ENCODE measurements at places on chromosomes 6 and 20. TPM values are rescaled to one million over a fixed set of nuclear protein-coding genes. Genes with fewer than 3 reads are reported as not detected.

Gene ANGPT4
- total RNA-seq, result not detected

Gene COL11A2
- 0.63 TPM for total RNA-seq

Gene TDRD6
- total RNA-seq, result 0.07 TPM

Gene ZNF311
- 0.40 TPM for total RNA-seq

Gene MRPL14
- total RNA-seq, result 192 TPM

Gene CALHM6
- not detected for total RNA-seq

Gene ASIP
- total RNA-seq, result not detected

Gene TGM2
- 773 TPM for total RNA-seq

Gene LAMP5
- not detected for total RNA-seq

Gene HDGFL1
- total RNA-seq, result not detected

Gene FRS3
- total RNA-seq, result 3.9 TPM

Gene RAD21L1
- total RNA-seq, result 0.11 TPM

DNA sequence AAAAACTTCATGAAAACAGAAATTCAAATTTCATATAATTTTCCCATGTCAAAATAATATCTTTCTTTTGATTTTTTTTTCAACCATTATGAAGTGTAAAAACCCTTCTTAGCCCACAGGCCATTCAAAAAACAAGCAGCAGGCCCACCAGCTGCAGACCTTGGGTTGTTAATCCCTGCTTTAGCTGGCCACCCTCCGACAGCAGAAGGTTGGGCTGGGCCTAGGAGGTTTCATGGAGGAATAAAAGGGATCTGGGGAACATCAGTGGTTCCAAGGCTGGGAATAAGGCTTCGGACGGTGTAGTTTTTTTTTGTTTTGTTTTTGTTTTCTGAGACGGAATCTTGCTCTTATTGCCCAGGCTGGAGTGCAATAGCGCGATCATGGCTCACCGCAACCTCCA is 3.6 kb upstream of the HSP90AB1 start:
- DNase-seq, result no peak

DNA sequence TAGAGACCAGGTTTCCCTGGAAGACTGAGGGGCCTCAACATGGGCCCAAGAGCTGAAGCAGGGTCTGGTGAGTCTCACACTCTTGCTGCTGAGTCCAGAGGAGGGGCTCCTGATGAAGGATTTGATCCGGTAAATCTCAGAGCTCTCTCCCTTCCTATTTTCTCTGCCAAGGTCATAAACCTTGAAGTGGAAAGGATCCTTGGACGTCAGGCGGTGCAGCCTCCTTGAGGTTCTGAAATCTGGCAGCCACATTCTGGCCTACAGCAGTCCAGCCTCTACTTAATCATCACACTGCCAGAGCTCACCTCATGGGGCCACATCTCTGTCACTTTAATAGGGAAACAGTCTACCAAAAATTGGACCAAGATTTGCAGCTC is 24.0 kb downstream of the ACSS1 start:
- DNase-seq, result no peak

DNA sequence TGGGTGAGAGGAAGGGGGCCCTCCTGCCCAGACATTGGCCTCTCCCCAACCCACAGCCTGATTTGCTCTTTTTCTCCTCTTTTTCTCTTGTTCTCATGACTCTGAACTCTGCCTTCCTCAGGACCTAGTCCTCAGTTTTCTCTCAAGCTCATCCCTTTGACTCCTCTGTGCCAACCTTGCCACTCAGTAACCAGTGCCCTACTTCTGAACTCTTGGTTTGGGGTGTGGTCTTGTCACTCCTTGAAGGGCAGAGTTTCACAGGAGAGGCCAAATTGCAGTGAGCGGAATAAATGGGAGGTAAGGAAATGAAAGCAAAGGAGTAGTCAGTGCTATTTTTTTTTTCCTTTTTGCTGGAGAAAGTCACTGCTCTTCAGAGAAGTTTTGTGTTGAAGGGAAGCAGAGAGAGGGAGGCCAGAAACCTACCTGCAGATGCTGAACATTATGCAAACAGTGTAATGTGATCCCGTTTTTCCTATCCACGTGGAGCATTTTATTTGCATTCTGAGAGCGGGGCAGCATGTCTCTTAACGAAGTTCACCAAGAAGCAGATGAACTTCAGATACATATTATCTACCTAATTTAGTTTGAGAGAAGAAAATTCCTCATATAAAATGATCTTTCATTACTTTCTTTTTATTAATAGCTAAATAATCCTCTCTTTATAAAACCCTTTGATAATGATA is 26.9 kb downstream of the CFAP61 start:
- DNase-seq, result peak; percentile 48

GRCh38 chr6:47832386-47833100 is 50.7 kb downstream of the OPN5 start:
- peak; percentile 35 for DNase-seq

- DNase-seq, result peak; percentile 95
Observed at GRCh38 chr6:37222125-37222967, 35.2 kb upstream of the TBC1D22B start.

GRCh38 chr20:2206957-2207769 is 88.6 kb upstream of the TGM3 start:
- peak; percentile 63 for DNase-seq

- DNase-seq, result no peak
Observed at GRCh38 chr6:159257846-159258245, 88.6 kb downstream of the FNDC1 start.

DNA sequence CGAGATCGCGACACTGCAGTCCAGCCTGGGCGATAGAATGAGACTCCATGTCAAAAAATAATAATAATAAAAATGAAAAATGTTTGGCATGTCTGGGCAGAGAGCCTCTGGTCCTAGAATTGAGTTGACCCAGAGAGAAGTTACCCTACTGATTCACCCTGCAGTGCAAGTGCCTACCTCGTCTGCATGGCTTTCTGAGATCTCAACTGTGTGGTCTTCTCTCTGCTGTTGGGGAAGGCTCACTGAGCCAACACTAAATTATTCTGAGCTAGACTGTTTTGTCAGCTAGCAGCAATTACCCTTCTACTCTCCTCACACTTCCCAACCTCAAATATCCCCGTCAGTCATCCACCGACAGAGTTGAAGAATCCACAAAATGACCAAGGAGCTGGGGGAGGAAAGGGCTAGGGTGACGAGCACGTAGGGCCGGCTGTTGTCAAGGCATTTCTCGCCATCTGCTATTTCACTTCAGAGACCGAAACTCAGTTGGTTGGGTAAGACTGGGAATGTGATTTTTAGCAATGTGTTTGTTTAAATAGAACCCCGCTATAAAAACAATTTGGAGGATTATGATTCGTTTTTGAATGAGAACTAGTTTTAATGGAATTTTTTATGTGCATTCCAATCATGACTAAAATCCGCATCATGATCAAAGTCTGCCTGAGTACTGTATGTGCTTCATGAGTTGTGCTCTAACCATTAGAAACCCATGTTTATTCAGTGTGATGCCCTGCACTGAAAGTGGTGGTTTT is 9.4 kb downstream of the MAS1 start:
- DNase-seq, result peak; percentile 89

GRCh38 chr6:156280065-156280464 is 497.1 kb upstream of the ARID1B start:
- no peak for DNase-seq

DNA sequence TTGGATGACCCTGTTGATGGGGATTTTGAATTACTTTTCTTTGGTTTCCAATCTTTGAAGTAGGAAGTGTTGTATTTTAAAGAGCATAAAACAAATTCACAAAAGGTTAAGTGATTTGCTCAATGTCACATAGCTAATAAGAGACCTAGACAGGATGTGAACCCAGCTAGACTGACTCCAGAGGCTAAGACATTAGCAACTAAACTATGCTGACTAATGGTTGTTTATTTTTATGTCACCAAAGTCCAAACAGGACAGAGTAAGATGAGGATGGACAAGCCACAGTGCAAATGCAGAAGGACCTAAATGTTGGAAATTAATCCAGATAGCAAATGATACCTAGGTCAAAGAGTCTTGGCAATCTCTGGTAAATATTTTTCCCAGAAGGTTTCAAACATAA is 38.0 kb downstream of the OGFRL1 start:
- DNase-seq, result no peak

GRCh38 chr20:11338496-11339306 is 579.0 kb upstream of the BTBD3 start:
- DNase-seq, result no peak

DNA sequence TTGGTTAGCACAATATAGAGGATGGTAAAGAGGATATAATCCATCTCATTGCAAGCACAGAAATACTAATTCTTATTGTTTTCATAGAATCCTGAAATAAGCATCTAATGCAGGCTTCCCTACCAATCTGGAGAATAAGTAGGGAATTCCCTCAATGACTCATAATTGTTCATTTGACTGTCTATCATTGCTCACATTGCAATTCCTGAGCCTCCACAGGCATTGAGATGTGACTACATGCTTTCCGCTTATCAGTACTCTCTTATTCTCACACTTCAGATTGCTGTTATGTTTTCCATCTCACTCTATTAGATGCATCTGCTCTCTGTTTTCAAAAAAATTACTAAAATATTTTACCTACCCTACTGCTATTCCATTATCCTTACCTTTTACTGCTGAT is 216.2 kb upstream of the PRSS16 start:
- DNase-seq, result peak; percentile 65

DNA sequence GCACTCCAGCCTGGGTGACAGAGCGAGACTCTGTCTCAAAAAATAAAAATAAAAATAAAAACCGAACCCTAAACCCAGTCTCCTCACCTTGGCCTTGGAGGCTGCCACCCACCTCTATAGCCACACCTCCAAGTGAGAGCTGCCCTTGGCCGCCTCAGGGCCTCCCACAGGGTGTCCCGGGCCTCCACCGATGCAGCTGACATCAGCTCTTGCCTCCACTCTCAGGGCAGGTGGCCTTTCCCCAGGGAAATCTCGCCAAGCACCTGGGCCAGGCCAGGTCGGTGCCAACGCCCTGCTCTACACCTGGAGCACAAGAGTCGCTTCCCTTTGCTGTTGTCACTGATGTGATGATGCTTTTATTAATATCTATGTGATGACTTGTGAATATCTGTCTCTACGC is 8.9 kb upstream of the MYL9 start:
- no peak for DNase-seq

- DNase-seq, result no peak
Observed at GRCh38 chr20:45946149-45946970, 11.9 kb downstream of the PCIF1 start.

DNA sequence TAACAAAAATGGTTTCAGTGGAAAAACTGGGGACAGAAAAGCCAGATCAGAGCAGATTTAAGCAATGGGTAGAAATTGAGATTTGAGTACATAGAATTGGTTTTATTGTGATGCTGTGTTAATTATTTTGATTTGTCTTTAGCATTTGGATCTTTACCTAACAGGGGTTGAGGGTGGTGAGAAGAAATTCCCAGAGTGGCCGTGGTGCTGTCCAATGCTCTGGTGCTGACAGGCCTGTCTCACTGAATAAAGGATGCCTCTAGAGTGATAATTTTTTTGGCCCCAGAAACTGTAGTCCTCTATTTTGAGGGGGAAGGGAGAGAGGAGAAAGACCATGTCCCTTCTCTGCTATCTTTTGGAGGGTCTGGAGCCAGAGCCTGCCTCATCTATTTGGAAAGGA is 79.1 kb downstream of the LYRM2 start:
- no peak for DNase-seq

DNA sequence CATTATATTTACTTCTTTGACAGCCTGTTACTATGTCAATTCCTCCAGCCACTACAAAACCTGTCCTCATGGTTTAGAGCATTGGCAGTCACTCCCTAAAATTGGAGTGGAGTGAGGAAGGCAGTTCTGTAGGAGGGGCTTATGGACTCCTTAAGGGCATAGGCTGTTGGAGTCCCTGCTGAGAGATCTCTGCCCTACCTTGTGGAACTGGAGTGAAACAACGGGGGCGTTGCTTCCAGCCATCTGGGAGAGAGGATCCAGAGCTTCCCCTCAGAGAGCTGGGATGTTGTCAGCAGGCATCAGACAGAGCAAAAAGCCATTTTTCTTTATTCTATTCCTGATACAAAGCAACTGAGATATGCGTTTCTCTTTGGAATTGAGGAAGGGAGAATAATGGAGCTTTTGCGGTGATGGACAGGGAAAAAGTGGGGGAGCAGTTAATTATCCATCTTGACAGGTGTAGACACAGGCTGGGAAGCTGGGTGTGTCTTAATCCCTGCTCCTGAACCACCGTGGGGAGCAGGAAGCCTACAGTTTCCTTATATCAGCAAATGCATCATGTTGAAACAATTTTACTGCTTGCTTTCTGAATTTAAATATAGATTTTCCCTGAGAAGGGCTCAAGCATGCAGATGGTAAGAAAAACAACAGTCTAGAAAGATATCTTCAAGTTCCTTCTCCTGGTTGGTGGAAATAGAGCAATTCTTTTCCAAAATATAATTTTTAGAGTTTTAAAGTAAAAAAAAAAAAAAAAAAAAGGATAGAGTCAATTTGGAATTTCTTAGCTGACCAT is 402.5 kb downstream of the PLCB1 start:
- DNase-seq, result no peak

- DNase-seq, result no peak
Observed at GRCh38 chr6:4611429-4612129, 164.6 kb upstream of the CDYL start.

GRCh38 chr6:143087856-143088255 is 27.2 kb downstream of the AIG1 start:
- DNase-seq, result no peak

GRCh38 chr20:19074828-19075516 is 137.5 kb upstream of the SLC24A3 start:
- peak; percentile 66 for DNase-seq

DNA sequence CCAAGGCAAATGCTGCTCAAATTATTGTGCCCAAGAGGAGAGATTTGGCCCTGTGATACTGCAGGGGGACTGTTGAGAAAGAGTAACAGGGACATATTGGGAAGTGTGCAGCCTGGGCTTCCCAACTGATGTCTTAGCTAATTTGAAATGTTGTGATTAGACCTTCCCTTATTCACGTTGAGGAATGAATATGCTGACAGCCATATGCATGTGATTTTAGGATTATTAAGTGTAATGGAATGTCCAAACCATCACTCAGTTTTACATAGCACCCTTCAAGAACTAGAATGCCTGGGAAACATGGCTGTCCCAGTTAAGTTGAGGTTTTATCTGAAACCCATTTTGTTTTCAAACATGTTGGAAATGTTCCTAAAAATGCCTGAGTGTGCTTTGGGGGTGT is 81.4 kb downstream of the CARMIL1 start:
- DNase-seq, result peak; percentile 17

DNA sequence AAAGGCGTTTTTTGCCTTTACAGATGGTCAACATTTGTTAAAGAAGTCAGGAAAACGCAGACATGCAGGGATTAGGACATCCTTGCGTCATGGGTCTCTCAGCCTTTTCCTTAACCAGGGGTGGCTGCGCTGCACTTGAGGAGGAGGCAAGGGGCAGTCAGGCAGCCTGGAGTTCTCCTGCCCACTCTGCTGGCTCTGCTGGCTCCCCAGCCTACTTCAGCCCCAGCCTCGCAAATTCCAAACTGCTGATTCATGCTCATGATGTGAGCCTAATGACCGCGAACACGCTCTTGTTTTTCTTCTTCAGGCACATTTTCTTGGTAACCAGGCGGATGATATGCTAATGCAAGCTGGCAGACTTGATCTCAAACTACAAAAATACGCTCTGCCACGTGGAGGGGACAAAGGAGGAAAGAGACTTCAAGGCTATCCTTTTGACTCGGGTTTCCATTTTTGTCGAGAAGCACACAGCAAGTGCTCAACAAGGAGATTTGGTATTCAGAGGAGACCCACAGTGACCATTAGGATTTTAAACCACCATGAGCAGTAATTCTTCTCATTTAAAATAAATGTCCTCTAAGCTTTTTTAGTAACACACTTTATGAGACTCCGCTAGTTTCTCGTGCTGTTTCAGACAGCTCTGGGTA is 290.3 kb upstream of the STXBP5 start:
- peak; percentile 93 for DNase-seq

- no peak for DNase-seq
Observed at GRCh38 chr6:111676383-111676782, 70.7 kb upstream of the TRAF3IP2 start.
